ENCODE measurements at places on chromosomes 7 and 10.

DNA sequence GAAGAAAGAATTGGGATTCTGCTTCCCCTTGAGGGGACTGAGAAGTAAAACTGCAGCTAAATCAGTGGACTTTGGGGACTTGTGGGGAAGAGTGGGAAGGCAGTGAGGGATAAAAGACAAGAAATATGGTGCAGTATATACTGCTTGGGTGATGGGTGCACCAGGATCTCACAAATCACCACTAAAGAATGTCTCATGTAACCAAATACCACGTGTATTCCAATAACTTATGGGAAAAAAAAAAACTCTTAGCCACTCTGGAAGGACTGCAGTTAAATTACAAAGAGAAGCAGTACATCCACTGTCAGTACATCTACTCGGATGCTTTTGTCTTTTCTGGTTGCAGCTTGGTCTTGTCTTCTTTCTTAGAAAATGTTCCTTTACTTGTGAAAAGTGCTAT, 27.4 kb upstream of the GOT1 start:
- DNase-seq, result no peak

DNA sequence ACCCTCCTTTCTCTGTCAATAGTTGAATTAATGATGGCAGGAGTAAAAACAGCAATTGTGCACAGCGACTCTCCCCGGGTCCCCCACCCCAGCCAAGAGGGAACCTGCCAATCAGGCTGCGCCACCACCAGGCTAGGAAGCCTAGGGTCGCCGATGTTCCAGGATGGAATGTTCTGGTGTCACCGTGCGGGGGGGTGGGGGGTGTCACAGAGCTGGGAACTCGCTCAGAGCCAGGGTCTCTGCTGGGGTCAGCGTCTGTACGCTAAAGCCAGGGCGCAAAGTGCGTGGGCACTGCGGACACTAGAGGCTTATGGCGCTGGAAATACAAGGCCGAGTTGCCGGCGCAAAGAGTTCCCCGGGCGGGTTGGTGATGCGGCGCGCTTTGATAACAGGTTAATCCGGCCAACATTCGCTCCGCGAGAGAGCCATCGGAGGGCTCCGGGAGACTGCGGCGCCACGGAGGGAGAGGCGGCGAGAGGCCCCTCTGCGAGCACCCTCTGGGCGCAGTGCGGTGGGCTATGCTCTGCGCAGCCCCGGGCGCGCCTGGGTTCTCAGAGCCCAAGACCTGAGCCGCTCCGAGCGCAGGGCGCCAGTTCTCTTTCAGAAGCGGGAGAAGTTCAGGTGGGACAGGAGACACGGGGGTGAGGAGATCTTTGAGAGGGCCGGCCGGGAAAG, 192.3 kb downstream of the EMX2 start:
- no peak for DNase-seq

GRCh38 chr7:74173074-74173473, 1.1 kb upstream of the EIF4H start:
- no peak for DNase-seq

GRCh38 chr7:86904949-86905834, 154.3 kb downstream of the ELAPOR2 start:
- no peak for DNase-seq

GRCh38 chr7:117014673-117015133, 61.4 kb downstream of the ST7 start:
- peak; percentile 68 for DNase-seq

- DNase-seq, result peak; percentile 60
Measured at GRCh38 chr7:18788026-18788425, 292.5 kb downstream of the HDAC9 start.

Measured in NCI-H524 (cell line).